ENCODE measurements at places on chromosomes 2 and 18. TPM values are rescaled to one million over a fixed set of nuclear protein-coding genes. Genes with fewer than 3 reads are reported as not detected.

GAL3ST2 gene
- total RNA-seq = not detected

DNA sequence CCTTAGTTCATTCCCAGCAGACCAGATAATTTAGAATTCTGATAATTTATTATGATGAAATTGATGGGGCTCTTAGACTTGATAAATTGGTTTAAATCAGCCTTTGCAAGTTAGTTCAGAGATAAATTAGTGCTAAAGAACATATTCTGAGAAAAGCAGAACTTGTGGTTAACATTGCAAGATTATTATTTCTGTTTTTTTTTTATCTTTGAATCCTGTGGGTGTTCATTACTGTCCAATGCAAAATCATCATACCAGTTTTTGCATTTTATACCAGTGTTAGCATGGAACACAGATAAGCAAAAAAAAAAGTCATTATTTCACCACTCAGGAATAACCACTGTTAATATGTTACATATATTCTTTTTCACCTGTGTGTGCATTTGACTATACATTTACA lies 9.1 kb downstream of the SEPTIN2 start:
- no peak for DNase-seq
- no peaks in the 10 kb centered on the region for H3K27me3 ChIP-seq
- no peak overlapping the region for H3K4me3 ChIP-seq
- peaks cover 20% of the 10 kb centered on the region for H3K4me1 ChIP-seq
- no peak overlapping the region for H3K27ac ChIP-seq

GRCh38 chr18:55541571-55541970 lies 46.4 kb downstream of the TCF4 start:
- H3K27me3 ChIP-seq = no peaks in the 10 kb centered on the region
- H3K4me3 ChIP-seq = no peak overlapping the region
- H3K27ac ChIP-seq = no peak overlapping the region
- H3K36me3 ChIP-seq = no peaks in the 10 kb centered on the region

- no peaks in the 10 kb centered on the region for H3K36me3 ChIP-seq
- H3K27me3 ChIP-seq = no peaks in the 10 kb centered on the region
- no peak overlapping the region for H3K4me3 ChIP-seq
Observed at GRCh38 chr2:68663371-68664156, 20.2 kb downstream of the PROKR1 start.

KLHL41 gene
- total RNA-seq = 0.21 TPM

- H3K4me1 ChIP-seq = no peaks in the 10 kb centered on the region
- DNase-seq = no peak
- no peaks in the 10 kb centered on the region for H3K36me3 ChIP-seq
- no peaks in the 10 kb centered on the region for H3K27me3 ChIP-seq
- H3K27ac ChIP-seq = no peak overlapping the region
- no peak overlapping the region for H3K4me3 ChIP-seq
Observed at GRCh38 chr2:3046170-3046865, 331.3 kb downstream of the EIPR1 start.

CLK1 gene
- total RNA-seq = 43.5 TPM

DNA sequence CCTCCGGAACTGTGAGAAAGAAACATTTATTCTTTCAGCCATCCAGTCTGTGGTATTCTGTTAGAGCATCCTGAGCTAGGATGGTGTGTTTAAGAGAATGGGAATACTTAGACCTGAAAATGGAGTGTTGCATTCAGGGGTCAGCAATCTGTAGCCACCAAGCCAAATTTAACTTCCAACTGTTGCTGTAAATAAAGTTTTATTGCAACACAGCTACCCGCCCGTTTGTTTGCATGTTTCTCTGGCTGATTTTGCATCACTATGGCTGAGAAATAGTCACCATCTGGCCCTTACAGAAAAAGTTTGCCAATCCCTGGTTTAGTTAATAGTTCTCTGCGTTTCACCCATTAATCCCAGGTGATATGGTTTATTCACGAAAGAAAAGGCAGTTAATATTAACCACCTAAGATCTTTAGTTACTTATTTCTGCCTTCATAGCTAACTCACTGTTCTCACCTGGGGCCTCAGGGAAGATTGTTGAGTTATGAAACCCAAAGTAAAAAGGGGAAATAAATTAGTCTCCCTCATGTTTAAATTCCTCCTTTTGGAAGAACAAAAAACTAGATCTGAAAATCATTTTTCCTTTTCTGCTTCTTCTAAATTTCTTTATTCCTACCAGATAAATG lies 9.5 kb upstream of the CYS1 start:
- H3K27me3 ChIP-seq = no peaks in the 10 kb centered on the region
- no peak for DNase-seq
- no peaks in the 10 kb centered on the region for H3K36me3 ChIP-seq
- H3K27ac ChIP-seq = no peak overlapping the region

GRCh38 chr2:961786-962185 lies 11.1 kb downstream of the SNTG2 start:
- no peak for DNase-seq
- no peak overlapping the region for H3K27ac ChIP-seq
- no peaks in the 10 kb centered on the region for H3K36me3 ChIP-seq
- H3K4me3 ChIP-seq = no peak overlapping the region
- no peaks in the 10 kb centered on the region for H3K4me1 ChIP-seq
- H3K27me3 ChIP-seq = no peaks in the 10 kb centered on the region

DNA sequence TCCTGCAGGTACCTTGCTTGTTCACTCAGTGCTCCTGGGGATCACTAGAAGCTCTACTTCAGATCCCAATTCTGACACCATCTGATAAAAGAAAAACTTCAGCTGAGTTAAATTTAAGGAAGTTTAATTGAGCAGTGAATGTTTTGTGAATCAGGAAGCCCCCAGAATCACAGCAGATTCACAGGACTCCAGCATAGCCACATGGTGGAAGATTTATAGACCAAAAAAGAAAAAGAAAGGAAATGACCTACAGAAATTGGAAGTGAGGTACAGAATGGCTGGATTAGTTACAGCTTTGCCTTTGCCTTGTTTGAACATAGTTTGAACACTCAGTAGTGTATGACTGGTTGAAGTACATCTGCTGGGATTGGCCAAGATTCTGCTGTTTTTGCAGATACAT lies 182.7 kb upstream of the SCN7A start:
- no peak for DNase-seq
- no peaks in the 10 kb centered on the region for H3K36me3 ChIP-seq
- H3K27me3 ChIP-seq = no peaks in the 10 kb centered on the region
- no peaks in the 10 kb centered on the region for H3K4me1 ChIP-seq
- no peak overlapping the region for H3K27ac ChIP-seq
- no peak overlapping the region for H3K4me3 ChIP-seq

GRCh38 chr2:180676520-180677025 lies 303.8 kb upstream of the UBE2E3 start:
- H3K27me3 ChIP-seq = no peaks in the 10 kb centered on the region
- no peaks in the 10 kb centered on the region for H3K4me1 ChIP-seq
- no peaks in the 10 kb centered on the region for H3K36me3 ChIP-seq
- no peak overlapping the region for H3K27ac ChIP-seq
- DNase-seq = no peak

WDR43 gene
- 21.5 TPM for total RNA-seq

HIBCH gene
- total RNA-seq = 3.7 TPM

ZNF396 gene
- 0.21 TPM for total RNA-seq
